ENCODE measurements at places on chromosomes 12 and 14.

- DNase-seq, result no peak
Measured at GRCh38 chr12:76634133-76634532, 74.6 kb upstream of the OSBPL8 start.

GRCh38 chr12:13957576-13957975, 23.8 kb downstream of the GRIN2B start:
- no peak for DNase-seq

DNA sequence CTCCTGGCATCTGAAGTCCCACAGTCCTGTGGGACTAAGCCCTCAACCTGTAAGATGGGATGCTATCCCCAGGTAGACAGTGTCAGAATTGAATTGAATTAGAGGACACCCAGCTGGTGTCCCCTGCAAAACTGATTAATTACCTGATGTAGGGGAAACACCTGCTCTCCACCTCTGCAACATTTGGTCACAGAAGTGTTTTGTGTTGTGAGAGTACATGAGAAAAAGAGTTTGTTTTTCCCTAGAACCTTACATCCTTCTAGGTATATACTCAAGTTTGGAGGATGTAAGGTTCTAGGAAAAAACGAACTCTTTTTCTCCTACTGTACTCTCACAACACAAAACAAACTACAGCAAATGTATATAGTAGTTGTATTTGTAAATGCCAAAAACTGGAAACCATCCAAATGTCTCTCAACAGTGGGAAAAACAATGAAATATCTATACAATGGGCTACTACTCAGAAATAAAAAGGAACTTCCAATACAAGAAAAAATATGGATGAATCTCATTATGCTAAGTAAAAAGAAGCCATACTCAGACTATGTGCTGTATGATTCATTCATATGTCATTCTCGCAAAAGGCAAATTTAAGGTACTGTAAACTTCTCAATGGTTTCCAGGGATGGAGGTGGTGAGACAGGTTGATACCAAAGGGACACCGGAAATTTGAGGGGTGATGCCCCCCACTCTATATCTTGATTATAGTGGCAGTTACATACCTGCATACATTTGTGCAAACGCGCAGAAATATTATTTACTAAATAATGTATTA, 160.7 kb downstream of the MED13L start:
- no peak for DNase-seq

GRCh38 chr12:12542964-12543363, 19.7 kb downstream of the DUSP16 start:
- no peak for DNase-seq

GRCh38 chr14:52267501-52268278, at the start of gene PTGDR:
TSS of gene PTGDR (plus strand) at chr14:52267698. CDS start at chr14:52267815, 117 bp downstream.
- DNase-seq, result peak; percentile 8

- no peak for DNase-seq
Measured at GRCh38 chr14:77377502-77377844, 294 bp downstream of the SAMD15 start.

DNA sequence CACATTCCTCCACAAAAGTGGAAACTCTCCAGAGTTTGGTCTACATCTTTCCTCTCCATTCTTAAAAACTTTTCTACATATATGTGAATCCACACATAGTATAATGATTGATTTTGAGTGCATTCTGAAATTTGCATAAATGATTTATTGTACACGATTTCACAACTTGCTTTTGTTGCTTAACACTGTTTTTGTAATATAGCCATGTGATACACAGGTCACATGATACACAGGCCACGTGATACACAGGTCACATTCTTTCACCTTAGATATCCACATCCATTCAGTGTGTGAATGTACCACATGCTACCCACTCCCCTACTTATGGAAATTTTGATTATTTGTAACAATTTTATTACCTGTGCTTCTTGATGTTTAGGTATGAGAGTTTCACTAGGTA, 319.1 kb downstream of the ZFP36L1 start:
- no peak for DNase-seq

DNA sequence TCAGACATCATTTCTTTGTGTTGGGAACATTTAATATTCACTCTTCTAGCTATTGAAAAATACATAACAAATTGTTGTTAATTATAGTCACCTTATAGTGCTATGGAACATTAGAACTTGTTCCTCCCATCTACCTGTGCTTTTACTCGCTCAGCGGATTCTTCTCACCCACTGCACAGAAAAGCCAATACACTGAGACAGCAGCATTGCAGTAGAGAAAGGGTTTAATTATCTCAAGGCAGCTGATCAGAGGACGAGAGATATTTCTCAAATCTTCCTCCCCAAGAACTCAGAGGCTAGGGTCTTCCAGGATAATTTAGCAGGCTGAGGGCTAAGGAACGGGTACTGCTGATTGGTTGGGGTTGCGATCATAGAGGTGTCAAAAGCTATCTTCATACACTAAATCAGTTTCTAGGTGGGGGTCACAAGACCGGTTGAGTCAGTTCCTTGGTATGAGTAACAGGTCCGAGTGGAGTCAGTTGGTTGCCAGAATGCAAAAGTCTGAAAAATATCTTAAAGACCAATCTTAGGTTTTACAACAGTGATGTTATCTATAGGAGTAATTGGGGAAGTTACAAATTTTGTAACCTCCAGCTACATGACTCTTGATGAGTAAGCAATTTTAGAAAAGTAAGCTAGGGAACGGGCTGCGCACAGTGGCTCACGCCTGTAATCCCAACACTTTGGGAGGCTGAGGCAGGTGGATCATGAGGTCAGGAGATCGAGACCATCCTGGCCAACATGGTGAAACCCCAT, 173.1 kb downstream of the FBXL14 start:
- no peak for DNase-seq

DNA sequence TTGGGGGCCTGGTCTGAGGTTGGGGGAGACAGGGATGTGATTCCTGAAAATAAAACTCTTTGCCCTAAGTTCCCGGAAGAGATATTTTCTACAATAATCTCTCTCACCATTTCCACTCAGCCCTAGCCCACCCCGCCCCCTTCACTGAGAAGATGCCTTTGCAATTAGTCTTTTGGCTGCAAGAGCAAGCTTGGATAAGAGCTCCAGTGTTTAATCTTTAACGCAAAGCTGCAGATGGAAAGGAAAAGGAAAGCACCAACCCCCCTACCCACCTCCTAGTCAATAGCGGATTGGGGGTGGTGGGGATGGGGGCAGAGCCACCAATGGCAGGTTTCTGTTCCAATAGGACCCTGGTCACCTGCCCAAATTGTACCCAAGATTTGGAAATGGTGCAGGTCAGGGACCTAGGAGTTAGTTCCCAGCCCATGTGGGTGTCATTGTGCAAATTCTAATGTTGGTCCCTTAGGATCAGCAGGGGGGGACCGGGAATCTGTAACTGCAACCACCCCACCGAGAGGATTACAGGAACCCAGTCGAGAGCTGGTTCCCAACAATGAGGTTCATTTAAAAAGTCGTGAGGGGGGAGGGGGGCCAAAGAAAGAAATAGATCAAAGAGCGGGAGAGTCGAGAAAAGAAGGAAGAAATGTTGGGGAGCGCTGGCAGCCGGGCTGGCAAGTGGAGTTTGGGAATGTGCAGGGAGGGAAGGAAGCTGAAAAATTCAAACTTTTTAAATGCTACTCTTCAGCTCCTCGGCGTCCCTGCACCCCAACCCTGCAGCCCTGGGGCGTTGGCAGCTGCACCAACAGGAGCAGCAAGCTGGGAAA, 1.6 kb downstream of the ZFP36L1 start:
- no peak for DNase-seq

DNA sequence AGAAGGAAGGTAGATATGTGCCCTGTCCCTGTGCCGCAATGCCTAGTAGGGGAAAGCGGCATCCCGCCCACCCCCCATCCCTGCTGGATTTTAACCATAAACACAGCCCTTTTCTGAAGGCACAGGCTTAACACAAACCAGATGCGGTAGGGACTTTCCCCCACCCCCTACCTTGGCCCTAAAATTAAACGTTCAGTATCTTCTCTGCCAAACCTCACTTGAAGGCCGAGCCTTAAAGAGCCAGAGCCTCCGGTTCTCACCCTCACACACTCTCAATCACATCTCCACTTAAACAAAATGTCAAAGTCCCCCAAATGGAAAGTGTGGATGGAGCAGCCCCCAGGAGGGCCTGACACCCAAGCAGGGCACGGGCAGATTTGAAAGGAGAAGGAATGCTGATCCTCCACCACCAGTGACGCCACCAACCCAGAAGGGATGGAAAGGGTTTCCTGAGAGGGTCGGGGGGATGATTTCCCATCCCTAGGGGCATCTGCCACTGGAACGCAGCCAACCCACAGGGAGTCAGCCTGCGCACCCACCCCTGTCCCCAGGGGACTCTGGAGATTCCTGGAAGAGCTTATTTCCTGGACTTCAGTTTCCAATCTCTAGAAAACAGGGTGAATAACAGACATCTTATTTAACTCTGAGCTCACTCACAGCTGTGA, 26.4 kb downstream of the ACTN1 start:
- DNase-seq, result peak; percentile 74

- DNase-seq, result no peak
Measured at GRCh38 chr12:9692909-9693308, 23.4 kb downstream of the CLEC2D start.

- no peak for DNase-seq
Measured at GRCh38 chr12:65640489-65640901, 183.8 kb upstream of the HMGA2 start.

GRCh38 chr14:66804141-66804540, 296.2 kb downstream of the GPHN start:
- no peak for DNase-seq

- no peak for DNase-seq
Measured at GRCh38 chr12:67220065-67220464, 49.1 kb upstream of the CAND1 start.

DNA sequence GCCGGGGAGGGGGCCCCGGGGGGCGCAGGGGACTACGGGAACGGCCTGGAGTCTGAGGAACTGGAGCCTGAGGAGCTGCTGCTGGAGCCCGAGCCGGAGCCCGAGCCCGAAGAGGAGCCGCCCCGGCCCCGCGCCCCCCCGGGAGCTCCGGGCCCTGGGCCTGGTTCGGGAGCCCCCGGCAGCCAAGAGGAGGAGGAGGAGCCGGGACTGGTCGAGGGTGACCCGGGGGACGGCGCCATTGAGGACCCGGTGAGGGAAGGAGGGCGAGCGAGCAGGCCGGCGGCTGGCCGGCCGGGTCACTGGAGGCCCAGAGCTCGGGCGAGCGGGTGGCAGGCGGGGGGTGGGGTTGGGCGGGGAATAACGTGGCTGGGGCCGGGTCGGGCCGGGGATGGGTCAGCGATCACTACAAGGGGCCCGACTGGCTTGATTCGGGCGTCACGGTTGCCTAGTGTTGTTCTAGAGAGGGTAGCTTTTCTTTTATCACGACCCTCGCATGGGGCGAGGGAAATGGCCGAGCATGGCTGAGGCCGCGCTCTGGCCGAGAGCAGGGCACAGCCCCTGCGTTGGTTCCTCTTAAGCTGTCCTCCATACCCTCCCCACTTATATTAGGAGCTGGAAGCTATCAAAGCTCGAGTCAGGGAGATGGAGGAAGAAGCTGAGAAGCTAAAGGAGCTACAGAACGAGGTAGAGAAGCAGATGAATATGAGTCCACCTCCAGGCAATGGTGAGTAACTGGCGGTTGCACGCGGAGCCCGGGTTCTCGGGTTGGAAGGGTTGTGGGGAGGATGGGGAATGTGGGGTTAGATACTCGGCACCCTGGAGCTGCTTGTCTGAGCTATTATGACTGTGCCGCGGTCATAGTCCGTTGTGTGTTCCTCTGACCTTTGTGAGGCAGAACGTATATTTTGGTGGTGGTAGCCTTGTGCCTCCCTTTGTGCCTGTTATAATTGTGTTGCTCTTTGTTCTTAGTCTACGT, 603 bp downstream of the PABPN1 start:
- DNase-seq, result peak; percentile 37

GRCh38 chr14:43887523-43887922, 619.6 kb downstream of the FSCB start:
- no peak for DNase-seq

DNA sequence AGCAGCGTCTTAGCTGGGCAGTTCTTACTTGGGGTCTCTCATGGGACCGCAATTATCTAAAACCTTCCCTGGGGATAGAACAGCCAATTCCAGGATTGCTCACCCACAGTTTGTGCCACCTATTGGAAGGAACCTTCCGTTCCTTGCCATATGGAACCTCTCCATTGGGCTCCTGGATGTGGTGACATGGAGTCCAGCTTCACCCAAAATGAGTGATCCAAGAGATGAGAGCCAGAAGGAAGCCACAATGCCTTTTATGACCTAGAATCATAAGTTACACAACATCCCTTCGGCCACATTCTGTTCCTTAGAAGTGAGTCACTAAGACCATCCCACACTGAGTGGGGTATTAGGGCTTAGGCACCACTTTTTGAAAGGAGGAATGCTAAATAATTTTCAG, 164.4 kb downstream of the FBXL14 start:
- DNase-seq, result peak; percentile 71

GRCh38 chr14:38547961-38548490, 292.1 kb upstream of the CLEC14A start:
- DNase-seq, result peak; percentile 18

- DNase-seq, result no peak
Measured at GRCh38 chr12:133145981-133146380, 15.6 kb downstream of the ZNF10 start.

GRCh38 chr14:32258336-32258993, 55.4 kb upstream of the RNU6-8 start:
- DNase-seq, result no peak

Data from astrocyte (in vitro differentiated cells and primary cell).